CD4-positive, alpha-beta T cell treated with Interleukin-6 for 4 hours (primary cell): ENCODE measurements at places on chromosomes 13 and 19.
A peak's percentile ranks its signal among the peaks of the same experiment; 100 is the strongest.

- no peak for DNase-seq
Measured at GRCh38 chr19:14265290-14266036, 59.5 kb upstream of the ADGRL1 start.

DNA sequence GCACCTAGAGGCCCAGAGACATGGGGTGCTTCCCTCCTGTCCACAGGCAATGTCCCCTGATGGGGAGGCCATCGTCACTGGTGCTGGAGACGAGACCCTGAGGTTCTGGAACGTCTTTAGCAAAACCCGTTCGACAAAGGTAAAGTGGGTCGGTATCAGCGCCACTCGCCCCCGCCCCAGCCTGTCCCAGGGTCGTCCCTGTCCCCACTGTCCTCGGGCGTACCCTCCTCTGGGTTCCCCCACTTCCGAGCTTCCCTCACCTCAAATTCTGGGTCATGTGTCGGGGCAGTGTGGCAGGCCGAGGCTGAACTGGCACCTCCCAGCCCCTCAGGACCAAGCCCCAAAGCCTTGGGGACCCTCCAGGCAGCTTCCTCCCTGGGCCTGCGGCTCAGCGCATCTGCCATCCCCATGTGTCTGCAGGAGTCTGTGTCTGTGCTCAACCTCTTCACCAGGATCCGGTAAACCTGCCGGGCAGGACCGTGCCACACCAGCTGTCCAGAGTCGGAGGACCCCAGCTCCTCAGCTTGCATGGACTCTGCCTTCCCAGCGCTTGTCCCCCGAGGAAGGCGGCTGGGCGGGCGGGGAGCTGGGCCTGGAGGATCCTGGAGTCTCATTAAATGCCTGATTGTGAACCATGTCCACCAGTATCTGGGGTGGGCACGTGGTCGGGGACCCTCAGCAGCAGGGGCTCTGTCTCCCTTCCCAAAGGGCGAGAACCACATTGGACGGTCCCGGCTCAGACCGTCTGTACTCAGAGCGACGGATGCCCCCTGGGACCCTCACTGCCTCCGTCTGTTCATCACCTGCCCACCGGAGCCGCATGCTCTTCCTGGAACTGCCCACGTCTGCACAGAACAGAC is 4.4 kb upstream of the TEKTIP1 start:
- DNase-seq = no peak

DNA sequence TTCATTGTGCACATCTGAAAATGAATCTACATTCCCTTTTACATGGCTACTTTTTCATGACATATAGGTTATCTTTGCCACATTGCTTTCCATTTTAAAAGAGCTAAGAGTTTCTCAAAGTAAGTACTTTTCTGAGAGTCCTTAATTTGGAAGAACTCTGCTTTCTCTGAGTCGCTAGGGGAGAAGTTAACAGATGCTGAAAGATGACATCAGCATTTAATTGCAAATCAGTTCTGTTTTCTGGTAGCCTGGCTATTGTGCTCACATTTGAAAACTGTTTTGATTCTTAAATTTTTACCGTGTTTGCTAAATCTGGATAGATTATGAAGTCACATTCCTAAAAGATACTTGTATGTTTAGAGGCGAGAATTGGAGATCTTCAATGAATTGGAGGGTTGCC is 107.7 kb upstream of the C1QTNF9B start:
- no peak for DNase-seq

- no peak for DNase-seq
Measured at GRCh38 chr13:24276861-24277260, 32.5 kb upstream of the C1QTNF9 start.

- DNase-seq = peak; percentile 13
Measured at GRCh38 chr19:53982611-53983010, 8.8 kb upstream of the CACNG6 start.

DNA sequence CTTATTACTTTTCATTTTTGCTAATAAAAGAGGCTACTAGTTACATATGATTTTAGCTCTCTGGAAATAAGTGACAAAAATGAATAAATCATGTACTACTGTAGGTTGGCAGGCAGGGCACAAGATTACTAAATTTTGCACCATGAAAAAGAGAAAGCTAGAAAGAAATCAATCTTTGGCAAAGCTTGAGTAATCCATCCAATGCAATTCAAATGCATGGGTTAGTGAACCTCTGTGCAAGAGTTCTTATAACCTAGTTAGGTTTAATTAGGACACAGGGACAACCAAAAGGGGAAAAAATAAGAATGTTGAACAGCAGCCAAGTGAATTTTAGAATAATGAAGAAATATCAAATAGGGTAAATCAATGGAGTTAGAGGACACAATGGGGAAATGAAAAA is 305.5 kb downstream of the DCT start:
- DNase-seq = no peak

- no peak for DNase-seq
Measured at GRCh38 chr13:44151474-44151873, 222.2 kb upstream of the SERP2 start.

DNA sequence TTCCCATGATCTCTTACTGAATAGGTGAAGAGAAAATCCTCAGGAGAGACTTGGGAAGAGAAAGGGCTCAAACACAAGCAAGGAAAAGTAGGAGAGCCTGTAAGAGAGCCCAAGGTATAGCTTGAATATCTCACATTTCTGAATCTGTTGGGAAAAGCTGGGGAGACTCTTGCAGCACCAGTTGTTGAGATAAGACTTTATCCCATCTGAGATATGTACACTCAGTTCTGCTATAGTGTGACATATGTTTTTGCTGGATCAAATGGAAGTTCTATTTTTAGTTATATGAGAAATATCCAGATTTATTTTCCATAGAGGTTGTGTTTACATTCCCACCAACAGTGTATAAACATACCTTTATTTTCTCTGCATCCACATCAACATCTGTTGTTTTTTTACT is 246.1 kb downstream of the NDFIP2 start:
- no peak for DNase-seq

- no peak for DNase-seq
Measured at GRCh38 chr19:55246462-55247451, 12.1 kb downstream of the PPP6R1 start.

GRCh38 chr19:15288146-15288963 is 44.0 kb downstream of the BRD4 start:
- peak; percentile 15 for DNase-seq

DNA sequence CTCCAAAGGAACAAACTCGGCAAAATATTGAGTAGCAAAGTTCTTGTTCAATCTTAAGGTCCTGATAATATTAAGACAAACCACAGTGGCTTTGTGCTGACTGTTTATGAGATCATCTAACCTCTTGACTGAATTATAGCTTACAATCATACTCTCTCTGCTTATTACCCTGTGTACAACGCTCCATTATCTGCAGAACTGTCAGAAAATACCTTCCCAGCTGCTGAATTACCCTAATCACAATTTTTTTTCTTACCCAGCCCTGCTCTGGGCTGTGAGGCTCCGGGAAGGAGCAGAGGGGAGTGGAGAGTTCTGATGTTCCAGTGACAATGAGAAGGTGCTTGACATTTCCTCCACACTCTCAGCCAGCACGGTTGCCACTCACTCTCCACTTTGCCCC is 64.8 kb downstream of the DCT start:
- no peak for DNase-seq

DNA sequence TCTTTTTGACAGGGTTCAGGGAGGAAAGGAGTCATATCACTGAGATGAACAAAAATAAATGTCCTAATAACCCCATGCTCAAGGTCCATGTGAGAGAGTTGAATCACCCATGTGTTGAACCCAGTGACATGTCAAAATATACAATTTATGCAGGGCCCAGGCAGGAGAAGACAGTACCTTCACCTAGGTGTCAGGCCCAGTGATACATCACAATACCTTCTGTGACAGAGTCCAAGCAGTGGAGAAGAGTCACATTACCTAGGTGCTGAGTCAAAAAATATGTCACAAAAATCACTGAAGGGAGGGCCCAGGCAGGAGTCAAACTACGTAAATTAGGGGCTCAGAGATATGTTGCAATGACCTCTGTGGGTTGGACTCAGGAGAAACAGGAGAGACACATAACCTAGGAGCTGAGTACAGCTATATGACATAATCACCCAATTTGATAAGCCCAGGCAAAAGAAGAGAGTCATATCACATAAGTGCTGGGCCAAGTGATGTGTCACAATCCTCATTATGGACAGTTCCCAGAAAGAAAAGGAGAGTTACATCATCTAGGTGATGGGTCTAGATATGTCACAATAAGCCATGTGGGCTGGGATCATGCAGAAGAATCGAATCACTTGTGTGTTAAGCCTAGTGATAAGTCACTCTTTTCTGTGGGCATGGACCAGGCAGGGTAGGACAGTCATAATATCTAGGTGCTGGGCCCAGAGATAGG is 13.8 kb upstream of the ZNF724 start:
- no peak for DNase-seq

DNA sequence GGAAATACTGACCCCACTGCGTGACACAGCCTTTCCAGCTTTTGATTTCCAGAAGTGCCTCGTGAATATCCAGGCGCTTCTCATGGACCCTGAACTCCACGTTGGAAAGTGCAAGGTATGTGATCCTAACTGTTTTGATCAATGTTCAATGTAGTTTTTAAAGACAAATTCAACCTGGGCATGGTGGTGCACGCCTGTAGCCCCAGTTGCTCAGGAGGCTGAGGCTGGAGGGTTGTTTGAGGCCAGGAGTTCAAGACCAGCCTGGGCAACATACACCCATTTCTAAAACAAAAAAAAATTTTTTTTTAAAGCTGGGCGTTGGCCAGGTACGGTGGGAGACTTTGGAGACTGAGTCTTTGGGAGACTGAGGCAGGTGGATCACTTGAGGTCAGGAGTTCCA is 31.3 kb downstream of the CATSPERD start:
- DNase-seq = no peak

DNA sequence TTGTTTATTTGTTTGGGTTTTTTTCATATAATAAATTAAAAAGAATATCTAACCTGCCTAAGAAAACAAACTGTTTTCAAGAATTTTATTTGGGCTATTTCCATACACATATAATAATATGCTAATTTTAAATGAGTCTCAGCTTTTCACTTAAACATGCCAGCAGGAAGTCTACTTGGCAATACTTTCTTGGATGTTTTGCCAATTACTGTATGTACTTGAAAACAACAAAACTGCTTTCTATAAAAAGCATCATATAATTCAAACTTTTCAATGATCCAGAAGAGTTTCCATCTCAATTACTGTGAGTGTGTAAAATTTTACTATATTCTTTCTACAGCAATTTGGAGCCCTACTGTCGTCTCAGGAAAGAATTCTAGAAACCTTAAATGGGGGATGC is 961.2 kb downstream of the PCDH17 start:
- no peak for DNase-seq

- no peak for DNase-seq
Measured at GRCh38 chr13:46206143-46206542, 5.6 kb upstream of the LRRC63 start.

- DNase-seq = no peak
Measured at GRCh38 chr13:73598020-73598712, 536.0 kb downstream of the KLF12 start.

- DNase-seq = no peak
Measured at GRCh38 chr13:42107421-42107820, 59.0 kb downstream of the DGKH start.

GRCh38 chr13:99751517-99752199 is 219.9 kb downstream of the ZIC5 start:
- DNase-seq = no peak
